Foreskin fibroblast (primary cell): ENCODE measurements at places on chromosomes 11 and 22.
A peak's percentile ranks its signal among the peaks of the same experiment; 100 is the strongest.

- DNase-seq = no peak
These were observed 2.5 kb downstream of the BDNF start for GRCh38 chr11:27697679-27698275.

DNA sequence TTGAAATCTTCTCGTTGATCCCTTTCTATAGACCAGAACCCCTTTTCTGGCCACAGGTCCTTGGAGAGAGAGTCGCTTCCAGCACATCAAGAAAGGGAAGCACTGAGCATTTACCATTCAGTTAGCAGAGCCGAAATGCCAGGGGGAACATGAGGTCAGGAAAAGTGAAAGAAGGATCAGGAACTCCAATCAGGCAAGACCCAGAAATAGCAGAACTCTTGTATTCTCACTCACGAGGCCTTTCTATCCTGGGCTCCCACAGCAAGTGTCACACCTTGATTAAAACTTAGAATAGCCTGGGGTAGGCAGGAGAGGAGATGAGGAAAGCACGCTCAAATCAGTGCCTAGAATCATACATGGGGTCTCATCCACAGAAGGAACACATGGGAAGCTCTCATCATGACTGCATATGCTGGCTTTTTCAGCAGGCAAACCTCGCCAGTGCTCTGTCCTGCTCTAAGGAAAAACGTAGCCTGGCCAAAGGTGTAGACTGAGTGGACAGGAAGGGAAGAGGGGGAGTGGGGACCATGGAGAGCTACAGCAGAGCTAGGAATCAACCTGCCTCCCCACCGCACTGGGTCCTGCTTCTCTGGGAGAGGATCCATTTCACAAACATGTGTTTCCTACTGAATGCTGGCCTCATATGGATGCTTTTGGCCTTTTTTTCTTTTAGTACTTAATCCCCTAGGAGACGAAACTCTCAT lies 40.5 kb downstream of the OPCML start:
- no peak for DNase-seq

GRCh38 chr11:696955-697491 lies 1.4 kb downstream of the TMEM80 start:
- DNase-seq = peak; percentile 88

DNA sequence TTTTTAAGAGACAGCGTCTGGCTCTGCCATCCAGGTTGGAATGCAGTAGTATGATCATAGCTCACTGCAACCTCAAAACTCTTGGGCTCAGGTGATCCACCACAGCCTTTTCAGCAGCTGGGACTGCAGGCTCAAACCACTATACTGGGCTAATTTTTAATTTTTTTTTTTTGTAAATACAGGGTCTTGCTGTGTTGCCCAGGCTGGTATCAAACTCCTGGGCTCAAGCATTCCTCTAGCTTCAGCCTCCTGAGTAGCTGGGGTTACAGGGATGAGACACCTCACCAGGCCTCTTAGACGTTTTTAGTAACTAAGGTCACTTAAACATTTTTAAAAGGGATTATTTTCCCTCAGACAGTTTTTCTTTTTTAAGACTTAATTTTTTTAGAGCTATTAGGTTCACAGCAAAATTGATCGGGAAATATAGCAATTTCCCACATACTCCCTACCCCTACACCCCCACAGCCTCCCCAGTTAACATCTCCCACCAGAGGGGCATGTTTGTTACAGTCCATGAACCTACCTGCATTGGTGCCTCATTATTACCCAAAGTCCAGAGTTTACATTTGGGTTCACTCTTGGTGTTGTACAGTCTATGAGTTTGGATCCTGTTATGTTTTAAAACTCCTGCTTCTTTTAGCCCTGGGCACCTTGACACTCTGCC lies 3.9 kb downstream of the BCR start:
- DNase-seq = no peak
